Activated CD4-positive, alpha-beta T cell treated with anti-CD3 and anti-CD28 coated beads for 36 hours (primary cell): ENCODE measurements at places on chromosomes 4 and X. TPM values are rescaled to one million over a fixed set of nuclear protein-coding genes. Genes with fewer than 3 reads are reported as not detected.

The AKAP17A gene
- 51.2 TPM for total RNA-seq

The FAM3A gene
- 30.5 TPM for total RNA-seq

The NRK gene
- not detected for total RNA-seq

The ESX1 gene
- total RNA-seq, result not detected

DNA sequence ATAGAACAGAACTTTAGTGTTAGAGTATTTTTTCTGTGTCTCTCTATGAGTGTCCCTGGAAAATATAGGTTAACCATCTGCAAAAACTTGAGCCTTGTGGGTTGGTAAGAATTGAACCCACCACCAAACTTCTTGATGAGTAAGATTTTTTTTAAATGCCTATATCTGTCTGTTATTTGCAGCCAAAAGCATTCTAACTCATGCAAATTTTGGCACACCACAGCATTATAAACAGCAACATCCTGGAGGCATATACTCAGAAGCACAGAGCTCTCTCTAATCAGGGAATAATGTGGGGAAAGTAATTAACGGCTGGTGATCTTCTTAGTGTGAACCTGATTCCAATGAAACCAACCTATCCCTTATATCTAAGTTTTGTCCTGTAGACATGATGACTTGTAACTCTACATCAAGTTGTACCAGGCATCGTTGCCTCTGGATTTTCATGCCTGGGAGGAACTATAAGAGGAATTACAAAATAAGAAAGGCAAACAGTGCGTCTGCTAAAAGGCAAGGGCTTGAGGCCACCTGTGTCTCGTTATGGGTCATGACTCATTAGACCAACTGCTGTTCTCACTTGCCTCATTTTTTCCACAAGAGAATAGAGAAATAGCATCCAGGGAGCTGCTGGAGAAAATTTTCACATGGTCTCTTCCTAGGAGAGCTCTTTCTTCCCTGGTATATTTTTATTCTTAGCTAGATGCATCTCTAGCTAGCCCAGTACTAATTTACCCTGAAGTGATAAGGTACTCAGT is 202.4 kb downstream of the CHIC2 start:
- no peak for DNase-seq

DNA sequence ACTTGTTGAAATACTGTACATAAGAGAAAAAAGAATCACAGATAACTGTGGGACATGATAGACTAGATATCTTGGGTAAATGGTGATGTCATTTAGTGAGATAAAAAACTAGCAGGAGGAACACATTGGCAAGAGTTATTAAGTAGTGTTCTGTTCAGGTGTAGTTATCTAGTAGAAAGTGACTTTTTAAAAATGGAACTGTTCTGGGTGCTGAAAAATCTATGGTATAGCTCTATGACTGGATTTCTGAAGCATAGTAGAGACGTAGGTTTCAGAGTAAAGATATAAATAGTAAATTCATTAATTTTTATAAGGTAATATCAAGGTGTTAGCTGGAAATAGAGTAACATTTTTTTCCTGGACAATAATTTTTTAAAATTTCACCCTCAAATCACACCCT is 225.1 kb upstream of the UGT8 start:
- no peak for DNase-seq

- DNase-seq, result peak; percentile 41
Measured at GRCh38 chrX:378443-378842, 8.3 kb downstream of the PPP2R3B start.

DNA sequence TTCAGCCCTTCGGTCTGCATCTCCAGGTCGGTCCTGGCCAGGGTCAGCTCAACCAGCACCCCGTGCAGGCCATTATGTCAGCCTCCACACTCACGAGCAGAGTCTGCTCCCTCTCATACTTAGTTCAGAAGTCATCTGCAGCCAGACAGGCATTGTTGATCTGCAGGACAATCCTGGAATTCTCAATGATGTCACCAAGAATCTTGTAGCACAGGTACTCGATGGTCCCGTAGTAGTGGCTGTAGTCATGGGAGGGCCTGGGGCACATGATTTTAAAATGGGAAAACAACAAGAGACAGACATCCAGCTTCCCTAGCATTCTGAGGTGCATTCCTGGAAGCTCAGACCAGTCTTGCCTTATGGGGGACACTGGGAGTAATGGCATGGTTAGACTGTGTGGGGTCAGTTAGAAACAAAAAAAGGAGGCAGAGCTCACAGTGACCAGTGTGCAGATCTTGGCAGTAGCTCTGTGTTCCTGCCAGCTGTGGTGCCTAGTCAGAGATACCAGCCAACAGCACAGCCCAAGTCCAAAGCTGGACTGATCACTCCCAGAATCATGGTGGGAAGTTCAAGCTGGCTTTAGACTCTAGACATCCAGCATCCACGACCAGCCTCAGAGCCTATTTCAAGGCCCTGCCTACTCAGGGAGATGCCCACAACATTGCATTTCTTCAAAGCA is 31.9 kb downstream of the LRIT3 start:
- no peak for DNase-seq

- no peak for DNase-seq
Measured at GRCh38 chr4:6589444-6589843, 14.5 kb downstream of the MAN2B2 start.

DNA sequence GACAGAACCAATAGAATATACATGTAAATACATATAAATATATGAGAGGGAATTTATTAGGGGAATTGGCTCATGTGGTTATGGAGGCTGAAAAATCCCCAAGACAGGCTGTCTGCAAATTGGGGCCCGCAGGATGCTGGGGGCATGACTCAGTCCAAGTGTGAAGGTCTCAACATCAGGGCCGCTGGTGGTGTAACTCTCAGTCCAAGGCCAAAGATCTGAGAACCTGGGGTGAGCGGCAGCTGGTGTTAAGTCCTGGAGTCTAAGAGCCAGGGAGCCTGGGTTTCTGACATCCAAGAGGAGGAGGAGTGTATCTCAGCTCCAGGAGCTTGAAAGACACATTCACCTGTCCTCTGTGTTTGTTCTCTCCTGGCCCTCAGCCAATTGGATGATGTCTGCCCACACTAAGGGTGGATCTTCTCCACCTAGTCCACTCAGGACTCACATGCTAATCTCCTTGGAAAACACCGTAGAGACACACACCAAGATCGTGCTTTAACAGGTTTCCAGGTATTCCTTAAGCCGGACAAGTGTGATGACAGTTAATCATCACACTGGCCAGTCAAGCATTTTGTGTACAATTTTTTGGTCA is 28.9 kb downstream of the TIGD2 start:
- no peak for DNase-seq

- no peak for DNase-seq
Measured at GRCh38 chr4:7293703-7294102, 101.4 kb downstream of the SORCS2 start.
